ENCODE measurements at places on chromosomes 16 and 17.

- DNase-seq = no peak
These were observed 66.4 kb downstream of the SCNN1B start for GRCh38 chr16:23368469-23368868.

GRCh38 chr16:23689442-23690187 is 10.9 kb downstream of the PLK1 start:
- DNase-seq = no peak

- DNase-seq = no peak
These were observed 7.3 kb downstream of the CLUH start for GRCh38 chr17:2704031-2704889.

DNA sequence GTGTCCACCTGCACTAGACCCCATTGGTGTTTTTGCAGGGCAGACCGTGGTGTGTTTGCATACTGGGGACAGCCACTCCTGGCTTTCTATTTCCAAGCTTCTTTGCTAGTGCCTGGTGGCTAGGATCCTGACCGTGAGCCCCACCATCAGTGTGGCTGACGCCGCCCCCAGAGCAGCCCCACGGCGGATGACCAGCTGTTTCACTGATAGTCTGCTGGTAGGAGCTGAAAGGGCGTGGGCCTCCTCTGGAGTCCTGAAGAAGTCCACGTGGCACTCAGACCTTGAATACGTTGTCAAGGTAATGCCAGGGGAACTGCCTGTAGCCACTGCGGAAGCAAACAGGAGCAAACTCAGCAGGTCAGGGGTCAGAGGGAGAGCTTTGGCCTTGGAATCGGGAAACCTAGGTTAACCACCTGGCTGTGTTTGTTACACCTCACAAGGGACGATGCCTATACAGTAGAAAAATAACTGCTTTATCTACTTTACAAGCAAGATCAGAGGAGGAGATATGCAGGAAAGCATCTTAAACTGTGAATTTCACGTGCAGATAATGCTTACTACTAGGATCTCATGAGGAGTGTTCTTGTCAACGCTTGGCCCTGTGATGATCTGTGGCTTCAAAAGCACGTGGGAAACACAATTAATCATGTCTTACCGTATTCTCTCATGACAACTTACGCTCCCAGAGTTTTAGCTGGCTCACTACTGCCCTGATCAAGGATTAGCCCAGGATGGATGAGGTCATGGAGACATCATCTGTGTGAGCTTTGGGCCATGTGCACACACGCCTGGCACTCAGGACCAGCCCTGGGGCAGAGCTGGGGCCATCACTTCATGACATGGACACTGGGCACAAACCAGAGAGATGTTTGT is 30.3 kb downstream of the ALDH3A2 start:
- DNase-seq = no peak

GRCh38 chr17:3034578-3034920 is 28.9 kb downstream of the OR1D5 start:
- DNase-seq = no peak

- DNase-seq = no peak
These were observed 67.0 kb downstream of the MPRIP start for GRCh38 chr17:17109256-17109655.

DNA sequence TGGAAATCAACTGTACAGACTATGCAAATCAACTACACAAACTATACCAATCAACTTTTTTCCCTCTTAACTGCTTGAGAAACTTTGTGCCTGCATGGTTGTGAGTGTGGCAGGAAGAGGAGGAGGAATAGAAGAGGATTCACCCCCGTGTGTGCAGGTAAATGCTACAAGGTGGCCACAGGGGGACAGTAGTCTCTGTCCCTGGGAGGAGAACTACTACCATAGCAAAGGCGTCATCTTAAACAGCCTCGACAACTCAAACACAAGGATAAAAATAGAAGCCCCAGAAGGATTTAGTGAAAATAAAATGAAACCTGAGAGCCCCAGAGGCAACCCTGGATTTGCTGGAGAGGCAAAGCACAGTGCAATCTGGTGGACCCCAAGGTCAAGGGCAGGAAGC is 199.5 kb upstream of the DYNLRB2 start:
- no peak for DNase-seq

DNA sequence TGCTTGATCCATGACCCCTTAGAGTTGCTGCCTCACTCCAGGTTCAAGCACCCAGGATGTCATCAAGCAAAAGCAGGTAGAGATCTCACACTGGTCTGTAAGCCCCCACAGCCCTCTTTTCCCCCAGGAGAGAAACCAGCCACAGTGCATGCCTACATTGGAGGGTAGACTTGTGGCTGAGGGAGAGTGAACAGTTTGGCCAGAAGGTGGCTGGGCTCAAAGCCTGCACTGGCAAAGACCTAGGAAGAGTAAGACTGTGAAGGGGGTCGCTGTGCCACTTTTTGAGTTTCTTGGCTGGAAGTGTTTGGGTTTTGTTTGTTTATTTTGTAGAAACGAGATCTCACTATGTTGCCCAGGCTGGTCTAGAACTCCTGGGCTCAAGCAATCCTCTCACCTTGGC is 28.5 kb downstream of the HOXB1 start:
- DNase-seq = no peak

DNA sequence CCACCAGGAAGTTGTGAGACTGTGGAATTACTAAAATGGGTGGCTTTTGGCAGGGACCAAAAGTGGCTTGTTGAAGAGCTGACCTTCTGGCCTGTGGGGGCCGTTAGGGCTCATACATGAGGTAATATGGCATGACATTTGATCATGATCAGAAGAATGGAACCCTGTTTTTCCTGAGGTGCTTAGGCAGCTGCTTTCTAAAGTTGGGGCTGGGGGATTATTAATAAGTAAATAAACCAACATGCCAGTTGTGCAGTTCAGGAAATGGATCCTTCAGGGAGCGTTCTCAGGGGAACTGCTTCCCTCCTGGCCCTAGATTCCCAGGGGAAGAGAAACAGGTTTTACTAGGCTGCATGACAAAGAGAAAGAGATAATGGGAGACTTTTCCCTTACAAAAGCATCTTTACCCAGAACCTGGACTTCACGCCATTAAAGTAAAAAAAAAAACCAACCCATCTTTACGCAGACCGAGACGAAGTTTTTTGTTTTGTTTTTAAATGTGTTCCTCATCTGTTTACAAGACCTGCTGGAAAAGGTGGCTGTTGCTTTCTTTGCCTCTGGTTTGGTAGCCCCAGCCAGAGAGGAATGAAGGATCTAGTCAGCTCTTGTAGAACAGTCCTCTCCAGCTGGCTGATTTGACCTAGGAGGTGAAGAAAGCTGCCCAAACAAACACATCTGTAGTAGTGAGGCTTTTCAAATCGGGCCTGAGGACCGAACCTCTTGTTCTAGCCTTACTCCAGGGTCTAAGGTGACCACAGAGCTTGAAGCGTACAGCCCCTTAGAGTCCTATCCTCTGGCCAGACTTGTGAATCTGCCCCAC is 22.7 kb downstream of the YPEL2 start:
- DNase-seq = no peak

GRCh38 chr16:17362946-17363345 is 107.8 kb downstream of the XYLT1 start:
- DNase-seq = no peak

DNA sequence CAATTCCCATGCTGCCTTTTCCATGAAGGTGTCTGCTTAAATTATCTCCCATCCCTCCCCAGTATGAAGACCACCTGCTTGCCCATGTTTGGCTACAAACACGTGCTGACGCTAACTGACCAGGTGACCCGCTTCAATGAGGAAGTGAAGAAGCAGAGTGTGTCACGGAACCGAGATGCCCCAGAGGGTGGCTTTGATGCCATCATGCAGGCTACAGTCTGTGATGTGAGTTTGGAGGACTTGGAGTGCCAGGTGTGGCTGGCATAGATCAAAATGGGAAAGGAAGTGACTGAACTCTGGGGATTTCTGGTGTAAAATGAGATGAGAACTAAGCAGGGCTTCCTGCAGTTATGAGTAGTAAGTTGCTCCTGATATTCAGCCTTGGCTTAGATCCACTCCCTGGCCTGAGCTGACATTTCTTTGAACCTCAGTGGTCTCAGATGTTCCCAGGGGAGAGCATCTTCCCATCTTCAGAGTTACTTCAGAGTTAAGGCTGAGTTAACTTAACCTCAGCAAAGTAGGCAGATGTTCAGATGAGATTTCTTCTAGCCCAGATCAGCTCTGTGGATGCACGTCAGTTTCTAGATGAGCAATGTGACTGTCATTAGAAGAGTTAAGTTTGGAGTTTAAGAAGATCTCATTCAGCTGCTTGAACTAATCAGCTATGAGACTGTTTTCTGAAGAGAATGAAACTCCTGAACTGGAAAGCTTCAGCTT is 32.7 kb downstream of the ITGB3 start:
- no peak for DNase-seq

DNA sequence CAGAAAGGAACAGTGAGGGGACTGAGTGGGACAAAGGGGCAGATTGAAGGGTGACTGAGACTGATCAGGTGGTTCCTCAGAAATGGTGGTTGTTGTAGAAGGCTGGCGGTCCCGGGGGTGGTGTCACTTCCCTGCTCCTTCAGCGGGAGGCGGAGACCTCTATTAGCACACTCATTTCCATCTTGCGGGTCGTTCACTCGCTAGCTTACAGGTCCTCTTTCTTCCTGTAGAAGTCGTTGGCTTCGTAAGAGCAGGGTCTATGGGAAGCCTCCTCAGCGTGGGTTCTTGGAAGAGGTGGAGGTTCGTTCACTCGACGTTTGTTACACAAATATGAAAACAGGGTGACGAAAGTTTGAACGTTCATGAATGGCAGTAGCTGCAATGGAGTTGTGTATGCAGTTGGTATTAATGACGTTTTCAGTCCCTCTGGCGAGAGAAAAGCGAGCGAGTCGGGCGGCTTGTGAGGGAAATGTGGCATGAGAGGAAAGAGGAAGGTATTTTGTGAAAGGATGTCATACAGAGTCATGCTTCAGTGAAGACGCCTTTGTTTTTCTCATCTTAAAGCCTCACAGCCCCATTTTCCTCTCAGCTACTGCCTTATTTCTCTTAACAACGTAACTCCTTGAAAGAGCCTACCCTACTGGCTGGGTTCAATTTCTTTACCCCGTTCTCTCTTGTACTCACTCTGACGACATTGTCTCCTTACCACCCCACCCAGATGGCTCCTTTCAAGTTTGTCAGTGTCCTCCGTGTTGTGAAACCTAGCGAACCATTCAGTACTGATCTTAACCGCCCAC is 667 bp downstream of the EFCAB13 start:
- peak; percentile 65 for DNase-seq

DNA sequence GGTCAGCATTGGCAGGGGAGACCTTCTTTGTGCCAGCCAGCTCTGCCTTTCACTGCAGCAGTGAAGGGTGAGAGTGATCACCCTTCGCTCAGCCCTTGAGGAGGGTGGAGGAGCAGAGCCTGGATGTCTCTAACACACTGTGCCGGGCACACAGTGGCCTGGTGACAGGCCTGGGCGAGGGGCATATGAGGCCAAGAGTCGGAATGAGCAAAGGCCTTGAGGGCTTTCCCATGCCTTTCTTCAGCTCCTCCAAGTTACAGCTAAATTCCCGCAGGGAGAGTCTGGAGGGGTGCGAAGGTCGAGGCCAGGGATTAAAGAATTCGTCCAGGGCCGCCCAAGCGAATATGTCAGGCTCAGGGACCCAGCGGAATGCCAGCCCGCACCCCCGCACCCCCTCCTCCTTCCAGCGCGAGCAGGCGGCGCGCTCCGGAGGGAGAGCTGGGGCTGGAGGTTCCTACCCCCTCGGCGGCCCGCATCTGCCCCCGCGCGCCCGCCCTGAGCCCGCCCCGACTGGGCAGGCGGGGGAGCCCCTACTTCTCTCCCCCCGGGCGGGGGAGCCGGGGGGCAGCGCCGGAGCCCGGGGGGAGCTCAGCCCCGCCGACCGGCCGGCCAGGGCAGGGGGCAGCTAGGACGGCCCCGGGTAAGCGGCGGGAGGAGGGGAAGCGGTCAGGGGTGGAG is at the start of gene RASL10B:
Gene RASL10B (plus strand): TSS at position 401 of the 678 bp plus-strand sequence. CDS start 3,546 bp downstream, outside the sequence.
- DNase-seq = no peak

GRCh38 chr16:2773188-2773968 is 3.7 kb downstream of the ELOB start:
- DNase-seq = no peak

GRCh38 chr17:73757420-73757819 is 113.2 kb upstream of the SDK2 start:
- peak; percentile 95 for DNase-seq

- DNase-seq = no peak
These were observed 14.8 kb downstream of the PSMD3 start for GRCh38 chr17:39995438-39995837.

DNA sequence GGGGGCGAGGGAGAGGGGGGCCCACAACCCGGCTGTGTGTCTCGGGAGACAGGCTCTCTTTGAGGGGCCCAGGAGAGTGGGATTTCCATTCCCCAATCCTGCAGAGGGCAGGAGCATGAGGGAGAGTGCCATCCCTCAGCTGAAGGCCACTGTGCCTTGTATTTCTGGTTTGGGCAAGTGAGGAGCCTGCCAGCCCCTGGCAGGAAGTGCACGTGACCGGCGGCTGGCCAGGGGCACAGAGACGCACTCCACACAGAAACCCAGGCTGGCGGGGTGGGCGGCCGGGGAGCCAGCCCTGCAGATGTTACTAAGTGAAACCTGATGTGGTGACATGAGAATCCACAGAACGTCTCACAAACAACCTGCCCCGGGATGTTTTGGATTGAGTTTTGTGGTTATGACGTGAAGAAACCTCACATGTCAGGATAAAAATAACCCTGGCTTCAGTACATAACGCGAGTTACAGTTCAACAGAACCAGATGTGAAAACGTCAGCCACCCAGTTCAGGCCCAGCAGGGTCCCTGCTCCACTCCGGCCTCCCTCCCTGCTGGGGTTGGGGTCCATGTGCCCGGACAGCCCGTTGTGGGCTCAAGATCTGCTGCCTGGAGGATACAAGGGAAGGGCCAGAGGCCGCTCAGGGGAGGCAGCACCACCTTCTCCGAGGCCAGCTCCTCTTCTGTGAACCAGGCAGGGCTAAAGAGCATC is 51.7 kb upstream of the MTSS2 start:
- DNase-seq = no peak

DNA sequence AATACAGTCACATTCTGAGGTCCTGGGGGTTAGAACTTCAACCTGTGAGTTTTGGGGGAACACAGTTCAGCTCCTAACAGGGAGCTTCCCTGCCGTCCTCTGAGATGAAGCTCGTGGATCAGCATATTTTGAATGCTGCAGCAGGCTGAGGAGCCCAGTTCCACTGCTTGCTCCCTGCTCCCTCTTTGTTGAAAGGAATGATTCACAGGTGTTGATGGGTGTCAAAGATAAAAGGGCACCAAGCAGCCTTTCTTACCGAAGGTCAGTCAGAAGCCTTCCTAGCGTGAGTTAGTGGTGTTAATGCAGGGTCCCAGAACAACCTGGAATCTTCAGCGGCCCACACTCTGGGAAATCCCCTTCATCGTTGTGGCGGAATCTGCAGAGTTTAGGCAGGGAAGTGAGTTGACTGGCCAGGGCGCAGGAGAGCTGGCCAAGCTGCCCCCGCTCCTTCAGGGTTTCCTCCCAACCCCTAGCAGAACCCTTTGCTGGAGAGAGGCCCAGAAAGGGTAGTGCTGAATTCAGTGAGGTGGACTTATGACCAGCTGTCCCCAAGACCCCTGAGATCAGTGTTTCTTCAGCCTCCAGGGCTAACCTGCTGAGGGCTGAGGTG is 114.8 kb downstream of the GNAO1 start:
- DNase-seq = no peak

DNA sequence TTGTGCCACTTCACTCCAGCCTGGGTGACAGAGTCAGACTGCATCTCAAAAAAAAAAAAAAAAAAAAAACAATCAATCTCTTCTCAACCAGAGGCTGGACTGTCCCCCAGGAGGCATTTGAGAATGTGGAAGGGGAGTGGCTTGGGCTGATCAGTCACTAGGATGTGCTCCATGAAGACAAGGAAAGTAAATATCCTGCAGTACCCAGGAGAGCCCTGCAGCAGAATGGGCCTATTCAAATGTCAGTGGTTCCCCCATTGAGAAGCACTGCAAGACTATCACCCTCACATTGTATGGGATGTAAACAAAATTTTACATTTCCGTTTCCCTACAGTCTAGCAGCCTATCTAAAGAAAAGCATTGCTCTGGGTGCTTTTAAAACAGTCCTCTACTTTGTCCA is 70.3 kb downstream of the DNAH9 start:
- no peak for DNase-seq
